Activated naive CD4-positive, alpha-beta T cell treated with anti-CD3 and anti-CD28 coated beads, Interleukin-2, amount 10 ng/mL, durations not matched to agents 7 days and 5 days (primary cell): ENCODE measurements at places on chromosomes 6 and 20.

GRCh38 chr6:2714111-2714895 lies 36.4 kb downstream of the MYLK4 start:
- DNase-seq = no peak

- no peak for DNase-seq
Observed at GRCh38 chr6:168331058-168331457, 11.5 kb upstream of the DACT2 start.

- DNase-seq = no peak
Observed at GRCh38 chr6:107690643-107691061, 133.5 kb downstream of the SCML4 start.

- peak; percentile 80 for DNase-seq
Observed at GRCh38 chr20:2451939-2452732, 18.5 kb downstream of the SNRPB start.

DNA sequence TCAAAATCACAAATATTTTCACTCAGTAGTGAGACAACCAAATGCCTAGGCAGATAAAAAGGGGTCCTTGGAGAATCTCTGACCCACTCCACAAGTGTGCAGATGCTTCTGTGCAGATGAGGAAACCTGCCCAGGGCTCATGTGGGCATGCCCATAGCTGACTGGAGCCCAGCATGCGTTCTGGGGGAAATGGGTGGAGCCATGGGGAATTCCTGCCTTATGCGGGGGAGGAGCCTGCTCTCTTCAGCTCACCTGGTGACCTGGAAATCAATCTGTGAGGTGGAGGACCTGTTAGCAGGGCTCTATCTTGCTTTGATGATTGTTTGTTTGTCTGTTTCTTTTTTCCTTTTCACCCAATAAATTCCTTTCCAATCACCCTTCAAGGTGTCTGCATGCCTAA lies 23.4 kb upstream of the PLN start:
- DNase-seq = no peak
